Fibroblast of mammary gland (primary cell): ENCODE measurements at places on chromosomes 1 and 21.
A peak's percentile ranks its signal among the peaks of the same experiment; 100 is the strongest.

- DNase-seq: no peak
Observed at GRCh38 chr1:109497449-109498160, 3.7 kb downstream of the CYB561D1 start.

DNA sequence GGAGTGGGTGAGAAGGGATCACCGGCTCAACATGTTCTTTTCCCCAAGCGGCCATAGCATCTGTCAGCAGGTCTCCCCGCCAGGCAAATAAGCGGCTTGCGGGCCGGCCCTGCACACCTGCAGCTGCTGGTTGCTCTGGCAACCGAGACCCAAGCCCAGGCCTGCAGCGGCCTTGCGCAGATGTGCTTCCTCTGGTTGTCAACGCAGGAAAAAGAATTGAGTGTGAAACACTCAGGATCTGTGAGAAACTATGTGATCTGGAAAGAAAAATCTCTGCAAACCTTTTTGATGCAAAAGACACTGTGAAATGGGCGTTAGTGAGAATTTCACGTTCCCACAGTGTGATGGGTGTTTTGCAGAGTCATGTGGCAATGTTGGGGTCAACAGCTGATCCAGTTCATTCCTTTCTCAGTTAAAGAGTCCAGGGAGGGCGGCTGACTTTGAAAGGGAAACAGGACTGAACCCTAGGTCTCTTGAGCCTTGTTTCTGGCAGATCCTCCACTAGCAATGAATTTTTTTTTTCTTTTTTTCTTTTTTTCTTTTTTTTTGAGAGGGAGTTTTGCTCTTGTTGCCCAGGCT is 28.4 kb downstream of the TOMM20 start:
- peak; percentile 50 for DNase-seq

- DNase-seq: no peak
Observed at GRCh38 chr1:235950318-235950717, 83.6 kb upstream of the LYST start.

GRCh38 chr21:45634511-45635183 is 8.9 kb upstream of the PCBP3 start:
- DNase-seq: peak; percentile 59

GRCh38 chr1:153985341-153985912 is 712 bp downstream of the RAB13 start:
- peak; percentile 90 for DNase-seq

- DNase-seq: no peak
Observed at GRCh38 chr1:2795926-2796325, 5.6 kb downstream of the TTC34 start.

- no peak for DNase-seq
Observed at GRCh38 chr1:202245391-202245790, 51.8 kb downstream of the LGR6 start.

DNA sequence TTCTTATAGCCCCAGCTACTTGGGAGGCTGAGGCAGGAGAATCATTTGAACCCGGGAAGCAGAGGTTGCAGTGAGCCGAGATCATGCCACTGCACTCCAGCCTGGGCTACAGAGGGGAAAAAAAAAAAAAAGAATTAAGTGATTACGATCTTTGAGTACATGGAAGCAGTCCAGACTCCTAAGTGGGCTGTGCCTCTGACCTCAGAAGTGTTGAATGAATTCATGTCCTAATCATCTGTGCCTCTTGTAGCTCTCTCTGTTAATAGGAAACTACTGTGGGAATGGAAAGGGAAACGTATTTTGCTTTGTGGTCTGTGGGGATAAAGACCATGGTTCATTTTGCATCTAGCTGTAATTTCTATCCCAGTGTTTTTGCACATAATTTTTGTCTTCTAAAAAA is 8.4 kb upstream of the IVNS1ABP start:
- DNase-seq: peak; percentile 19

- DNase-seq: no peak
Observed at GRCh38 chr1:98289311-98289710, 368.5 kb upstream of the DPYD start.

DNA sequence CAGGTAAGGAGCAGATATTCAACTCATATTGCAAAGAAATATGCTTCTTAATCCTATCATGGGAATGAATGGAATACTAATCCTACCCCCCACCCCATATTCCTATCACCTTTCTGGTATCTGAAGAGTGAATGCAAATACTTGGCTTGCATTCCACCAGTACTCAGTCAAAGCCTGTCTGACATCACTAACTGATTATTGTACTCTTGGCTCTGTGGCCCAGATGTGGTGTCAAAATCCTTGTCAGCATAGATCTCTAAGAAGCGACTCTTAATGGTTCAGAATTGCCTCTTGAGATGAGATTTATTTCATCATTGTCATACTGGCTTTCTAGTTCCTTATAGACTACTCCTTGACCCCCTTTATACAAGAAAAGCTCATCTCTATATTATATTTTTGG is 604.6 kb downstream of the ADGRL2 start:
- DNase-seq: no peak

GRCh38 chr1:199687321-199687720 is 340.2 kb upstream of the NR5A2 start:
- peak; percentile 41 for DNase-seq

GRCh38 chr1:57088653-57089052 is 122.8 kb upstream of the C8B start:
- DNase-seq: no peak

DNA sequence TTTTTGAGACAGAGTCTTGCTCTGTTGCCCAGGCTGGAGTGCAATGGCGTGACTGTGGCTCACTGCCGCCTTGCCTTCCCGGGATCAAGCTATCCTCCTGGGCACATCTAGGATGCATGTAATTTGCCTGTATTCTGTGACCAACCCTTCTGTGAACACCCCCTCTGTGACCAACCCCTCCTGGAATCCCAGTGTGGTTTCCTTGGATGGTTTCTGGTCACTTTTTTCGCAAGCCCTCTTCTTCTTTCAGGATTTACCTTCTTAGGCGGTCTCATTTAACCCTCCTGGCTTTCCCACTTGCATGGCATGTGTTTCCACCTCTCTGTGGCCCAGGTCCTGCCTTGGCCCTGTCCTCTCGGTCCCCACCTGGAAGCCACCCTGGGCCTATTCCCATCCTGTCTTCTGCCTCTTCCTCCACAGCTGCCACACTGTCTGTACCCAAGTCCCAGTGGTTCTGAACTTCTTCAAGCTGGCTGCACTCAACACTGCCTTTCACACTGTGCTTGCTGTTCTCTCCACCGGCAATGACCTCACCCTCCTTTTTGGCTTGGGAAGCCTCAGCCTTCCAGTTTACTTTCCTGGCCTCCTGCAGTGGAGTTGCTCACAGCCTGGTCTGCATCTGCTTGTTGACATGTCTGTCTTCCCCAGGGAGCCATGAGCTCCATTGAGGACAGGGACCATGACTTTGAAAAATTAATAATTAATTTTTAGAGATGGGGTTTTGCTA is 57.0 kb downstream of the DISC1 start:
- DNase-seq: no peak

DNA sequence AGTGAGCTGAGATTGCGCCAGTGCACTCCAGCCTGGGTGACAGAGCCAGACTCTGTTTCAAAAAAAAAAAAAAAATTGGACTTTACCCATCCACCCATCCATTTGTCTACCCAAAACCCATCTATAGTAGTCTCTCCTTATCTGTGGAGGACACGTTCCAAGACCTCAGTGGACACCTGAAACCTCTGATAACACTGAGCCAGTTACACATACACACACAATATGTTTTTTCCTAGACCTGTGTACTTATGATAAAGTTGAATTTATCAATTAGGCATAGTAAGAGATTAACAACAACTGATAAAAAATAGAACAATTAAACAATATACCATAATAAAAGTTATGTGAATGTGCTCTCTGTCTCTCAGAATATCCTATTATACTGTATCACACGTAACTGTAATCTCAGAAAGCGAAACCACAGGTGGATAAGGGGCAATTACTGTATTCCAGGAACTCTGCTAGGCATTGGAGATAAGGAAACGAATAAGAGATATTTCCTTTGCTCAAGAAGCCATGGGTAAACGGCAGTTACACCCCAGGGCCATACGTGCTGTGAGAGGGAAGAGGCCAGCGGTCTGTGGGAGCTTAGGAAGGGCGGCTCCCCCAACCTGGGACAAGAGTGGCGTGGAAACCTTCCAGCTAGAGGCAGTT is 84.2 kb upstream of the DISP3 start:
- no peak for DNase-seq

- DNase-seq: peak; percentile 25
Observed at GRCh38 chr1:32892368-32893197, 6.3 kb downstream of the HPCA start.

DNA sequence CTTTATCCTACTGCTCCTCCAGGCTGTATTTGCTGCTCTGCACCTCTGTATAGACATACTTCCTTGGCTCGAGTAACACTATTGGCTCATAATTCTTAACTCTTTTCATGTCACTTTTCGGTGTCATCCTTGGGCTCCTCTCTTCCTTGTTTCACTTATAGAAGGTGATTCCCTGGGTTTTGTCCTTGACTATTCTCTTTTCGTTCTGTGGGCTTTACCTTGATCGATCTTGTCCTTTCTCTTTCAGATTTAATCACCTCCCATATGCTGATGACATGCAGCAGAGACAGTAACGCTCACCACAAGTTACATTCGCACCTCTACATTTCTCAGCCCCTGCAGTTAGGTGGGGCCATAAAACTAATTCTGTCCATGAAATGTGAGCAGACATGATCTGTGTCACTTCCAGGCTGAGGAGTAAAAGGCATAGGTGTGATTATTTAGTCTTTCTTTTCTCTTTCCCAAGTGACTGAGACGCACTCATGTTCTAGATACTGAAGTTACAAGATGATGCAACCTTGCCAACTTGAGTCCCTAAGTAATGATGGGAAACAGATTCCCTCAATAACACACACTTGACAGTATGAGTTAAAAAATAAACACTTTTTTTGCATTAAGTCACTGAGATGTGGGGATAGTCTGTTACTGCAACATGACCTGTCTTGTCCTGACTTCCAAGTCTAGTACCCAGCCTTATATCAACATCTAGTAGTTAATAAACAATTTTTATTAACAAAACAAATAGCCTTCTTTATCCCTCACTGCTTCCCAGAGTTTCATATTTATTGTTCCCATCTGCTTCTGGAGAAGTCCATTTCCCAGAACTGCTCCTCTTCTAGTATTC is 49.9 kb upstream of the HAO2 start:
- DNase-seq: no peak

GRCh38 chr21:30695956-30696355 is 22.6 kb downstream of the KRTAP21-3 start:
- no peak for DNase-seq

GRCh38 chr1:160522136-160522535 is 919 bp downstream of the SLAMF6 start:
- no peak for DNase-seq

- DNase-seq: peak; percentile 47
Observed at GRCh38 chr1:177181631-177182291, 11.0 kb downstream of the BRINP2 start.

DNA sequence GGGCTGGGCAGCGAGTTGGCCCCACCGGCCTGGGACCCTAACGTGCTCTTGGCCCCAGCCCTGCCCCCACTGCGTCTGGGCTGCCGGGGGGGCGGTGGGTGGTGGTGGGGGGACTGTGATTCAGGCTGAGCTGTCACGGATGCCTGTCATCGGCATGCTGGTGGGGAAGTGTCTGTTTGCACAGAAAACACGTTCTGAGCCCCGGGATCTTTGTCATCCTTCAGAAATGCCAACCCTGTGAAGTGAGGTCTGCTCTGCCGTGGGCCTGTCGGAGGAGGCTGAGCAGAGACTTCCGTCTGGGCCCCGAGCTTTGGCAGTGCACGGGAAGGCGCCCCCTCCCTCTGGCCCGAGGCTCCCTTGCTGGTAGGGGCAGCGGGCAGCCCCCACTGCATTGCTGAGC is 24.3 kb upstream of the PLCH2 start:
- DNase-seq: peak; percentile 84

GRCh38 chr1:152481869-152482664 is 28.5 kb upstream of the LCE5A start:
- DNase-seq: no peak

DNA sequence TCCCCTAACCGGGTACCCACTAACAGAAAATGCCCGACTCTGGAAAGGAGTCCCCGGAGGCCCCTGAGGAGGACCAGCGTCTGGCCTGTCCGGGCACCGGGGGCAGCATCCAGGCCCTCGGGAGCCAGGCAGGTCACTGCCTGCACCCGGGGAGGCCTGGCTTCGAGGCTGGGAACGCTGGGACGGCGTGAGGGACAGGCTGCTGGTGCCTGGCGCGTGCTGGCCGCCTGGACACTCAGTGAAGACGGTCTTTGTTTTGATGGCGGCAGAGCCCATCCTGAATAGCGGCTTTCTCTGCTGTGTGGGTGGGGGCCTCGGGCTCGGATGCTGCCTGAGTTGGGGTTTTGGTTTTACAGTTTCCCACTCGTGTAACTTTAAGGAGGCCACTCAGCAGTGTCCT is 37.6 kb downstream of the PRKCZ start:
- no peak for DNase-seq

DNA sequence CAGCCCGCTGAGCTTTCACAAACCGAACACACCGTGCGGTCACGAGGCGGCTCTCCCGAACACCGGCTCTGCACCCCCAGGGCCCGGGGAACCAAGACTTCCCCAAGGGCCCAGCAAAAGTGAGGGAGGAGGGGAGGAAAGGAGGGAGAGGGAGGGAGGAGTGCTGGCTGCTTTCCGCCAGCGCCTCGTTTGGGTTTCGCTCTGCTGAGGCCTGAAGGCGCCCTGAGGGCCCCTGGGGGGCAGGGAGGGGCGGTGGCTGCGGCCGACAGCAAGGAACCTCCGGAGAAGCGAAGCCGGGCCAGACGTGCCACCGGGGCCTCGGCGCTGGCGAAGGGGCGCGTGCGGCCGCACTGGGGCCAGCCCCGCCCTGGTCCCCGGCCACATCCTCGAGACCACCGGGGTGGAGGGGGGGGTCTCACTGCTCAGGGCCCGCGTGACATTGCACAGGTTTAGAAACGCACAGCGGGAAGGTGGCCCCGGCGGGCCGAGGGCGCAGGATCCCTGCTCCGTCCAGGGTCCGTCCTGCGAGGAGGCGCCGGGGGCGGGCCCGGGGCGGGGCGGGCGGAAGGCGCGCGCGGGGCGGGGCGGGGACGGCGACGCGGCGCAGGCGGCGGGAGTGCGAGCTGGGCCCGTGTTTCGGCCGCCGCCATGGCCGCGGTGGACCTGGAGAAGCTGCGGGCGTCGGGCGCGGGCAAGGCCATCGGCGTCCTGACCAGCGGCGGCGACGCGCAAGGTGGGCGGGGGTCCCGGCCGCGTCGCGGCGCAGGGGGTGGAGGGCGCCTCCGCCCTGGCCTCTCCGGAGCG is at the start of gene PFKL:
Gene PFKL, plus strand, starts transcription at position 596 of the 804 bp plus-strand sequence. Its CDS starts 53 bp downstream, at position 649.
- DNase-seq: peak; percentile 15

GRCh38 chr1:43232074-43232473 is 37.7 kb upstream of the TMEM125 start:
- peak; percentile 78 for DNase-seq

DNA sequence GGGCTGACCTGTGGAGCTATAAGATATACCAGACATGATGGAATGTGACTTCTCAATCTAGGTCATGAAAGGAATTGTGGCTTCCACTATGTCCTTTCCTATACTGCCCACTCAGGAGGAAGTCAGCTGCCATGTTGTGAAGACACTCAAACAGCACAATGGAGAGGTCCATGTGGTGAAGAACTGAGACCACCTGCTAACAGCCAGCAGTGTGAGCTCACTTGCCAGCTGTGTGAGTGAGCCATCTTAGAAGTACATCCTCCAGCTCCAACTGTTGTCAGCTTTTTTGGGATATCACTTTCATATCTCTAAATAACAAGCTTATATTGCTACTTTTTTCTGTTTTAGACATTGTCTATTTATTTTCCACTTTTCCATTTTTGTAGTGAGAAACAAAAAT is 29.7 kb downstream of the OLFML3 start:
- no peak for DNase-seq
